Adrenal gland (tissue), 19 donors: ENCODE measurements at places on chromosomes 1 and 21. TPM values are rescaled to one million over a fixed set of nuclear protein-coding genes. Genes with fewer than 3 reads are reported as not detected.
A peak's percentile ranks its signal among the peaks of the same experiment; 100 is the strongest.

- no peak for DNase-seq
Observed at GRCh38 chr1:158107916-158108315, 72.8 kb upstream of the CD1D start.

DNA sequence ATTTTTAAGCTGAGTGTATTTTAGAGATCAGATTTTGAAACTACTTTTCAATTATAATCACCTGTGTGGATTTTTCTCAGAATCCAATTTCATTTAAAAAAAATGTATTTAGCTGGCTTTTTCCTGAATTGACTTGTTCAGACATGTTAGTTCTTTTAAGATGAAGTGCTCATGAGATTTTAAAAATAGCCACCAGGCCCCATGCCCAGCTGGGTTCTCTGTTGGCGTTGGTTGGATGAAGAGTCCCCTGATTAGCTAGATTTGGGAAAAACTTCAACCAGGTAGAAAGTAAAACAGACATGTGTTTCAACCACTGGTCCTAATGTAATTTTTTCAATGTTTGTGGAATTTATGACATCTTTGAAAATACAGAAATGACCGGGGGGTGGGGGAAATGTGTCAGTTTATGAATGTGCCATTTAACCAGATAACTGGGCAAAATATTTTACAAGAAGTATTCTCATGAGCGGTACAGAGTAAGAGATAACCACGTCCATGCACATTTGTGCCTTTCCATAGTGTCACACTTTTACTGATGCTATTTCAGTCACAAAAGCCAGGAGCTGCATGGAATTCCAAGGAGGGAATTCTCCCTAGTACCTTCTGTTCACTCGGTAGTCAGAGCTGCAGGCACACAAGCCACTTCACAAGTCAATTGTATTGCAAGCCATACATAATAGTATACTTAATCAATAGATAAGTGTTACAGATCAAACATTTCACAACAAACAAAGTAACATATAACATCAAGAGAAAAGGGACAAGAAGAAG, 51.1 kb downstream of the KCNK1 start:
- DNase-seq = no peak

IL20 gene
- polyA plus RNA-seq = not detected

GRCh38 chr1:10754568-10755329, 41.7 kb downstream of the CASZ1 start:
- no peak for DNase-seq

DNA sequence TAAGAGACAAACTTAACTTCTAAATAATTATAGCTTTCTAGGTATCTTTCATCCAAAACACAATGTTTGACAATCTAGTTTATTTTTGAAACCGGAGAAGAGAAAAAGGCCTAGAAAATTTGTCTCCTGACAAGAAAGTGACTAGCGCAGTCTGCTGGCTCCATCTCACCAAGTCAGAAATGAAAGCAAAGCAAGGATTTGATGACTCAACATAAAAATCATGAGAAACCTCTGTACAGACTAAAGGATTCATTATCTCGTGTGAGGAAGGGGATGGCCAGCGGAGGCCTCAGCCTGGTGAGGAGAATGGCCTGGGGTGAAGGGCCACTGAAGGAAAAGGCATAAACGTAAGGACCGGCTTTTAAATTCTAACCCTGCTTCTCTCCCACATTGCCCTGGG, 20.0 kb upstream of the TSNAX start:
- DNase-seq = no peak

PTPRC gene
- 11.6 TPM for polyA plus RNA-seq

RPRD2 gene
- polyA plus RNA-seq = 7.3 TPM

- DNase-seq = no peak
Observed at GRCh38 chr1:229088711-229089110, 182.2 kb upstream of the RAB4A start.

DNA sequence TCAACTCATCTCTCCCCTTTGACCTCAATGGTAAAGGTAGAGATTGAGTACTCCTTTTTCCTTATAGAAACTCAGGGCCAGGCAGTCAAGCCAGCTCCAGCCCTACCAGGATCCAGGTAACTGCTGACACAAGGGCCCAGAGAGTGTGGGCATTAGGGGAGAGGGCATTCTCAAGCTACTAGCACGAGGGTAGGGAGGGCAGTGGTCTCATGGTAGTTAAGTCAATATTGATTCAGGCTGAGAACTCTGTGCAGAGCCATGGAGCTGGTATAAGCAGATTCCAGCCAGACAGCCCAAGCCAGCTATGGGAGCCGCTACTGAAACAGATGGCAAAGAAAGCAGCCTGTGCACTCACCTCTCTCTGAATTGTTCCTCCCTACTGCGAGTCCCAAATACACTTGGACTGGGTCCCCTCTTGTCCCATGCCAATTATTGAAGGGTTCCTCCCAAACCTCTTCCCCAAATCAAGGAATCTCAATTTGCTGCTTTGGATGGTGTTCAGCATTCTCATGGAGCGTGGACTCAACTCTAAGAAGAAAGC, 2.8 kb downstream of the PI4KB start:
- no peak for DNase-seq

FCGR1A gene
- polyA plus RNA-seq = 63.5 TPM

DNA sequence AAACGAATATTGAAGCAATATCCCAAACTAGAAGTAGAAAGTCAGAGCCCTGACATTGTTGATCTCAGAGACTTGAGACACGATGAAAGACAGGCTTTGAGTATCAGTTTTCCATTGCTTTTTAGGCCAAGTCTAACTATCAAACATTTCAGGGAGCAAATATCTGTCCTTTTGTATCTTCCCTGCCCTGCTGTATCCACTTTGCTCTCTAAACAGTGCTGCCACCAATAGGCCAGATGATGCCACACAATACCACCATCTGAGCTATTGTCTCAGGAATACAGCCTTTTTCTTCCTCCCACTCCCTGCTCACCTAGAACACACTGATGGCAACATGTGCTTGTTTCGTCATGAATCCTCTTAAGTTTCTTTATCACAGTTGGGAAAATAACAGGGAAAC, 62.6 kb upstream of the SPAG17 start:
- DNase-seq = no peak

DNA sequence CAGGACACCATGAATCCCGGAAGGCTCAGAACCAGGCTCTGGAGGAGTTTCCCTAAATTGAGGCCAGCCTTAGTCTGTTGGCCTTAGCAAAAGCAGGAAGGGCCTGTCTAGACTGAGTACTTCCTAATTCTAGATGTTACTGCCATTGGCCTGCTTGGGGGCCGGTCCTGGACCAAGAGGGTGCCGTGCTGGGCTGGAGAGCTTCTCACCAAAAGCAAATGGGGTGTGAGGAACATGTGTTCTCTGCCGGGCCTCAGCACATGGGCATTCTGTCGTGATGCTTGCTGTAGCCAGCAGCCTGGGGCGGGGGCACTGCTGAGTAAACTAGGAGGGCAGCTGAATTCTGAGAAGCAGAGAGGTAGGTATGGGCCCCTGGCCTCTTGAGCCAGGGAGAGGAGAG, 35.7 kb upstream of the MAN1C1 start:
- no peak for DNase-seq

CNR2 gene
- 0.08 TPM for polyA plus RNA-seq

- peak; percentile 49 for DNase-seq
Observed at GRCh38 chr1:43441894-43442637, 11.7 kb downstream of the HYI start.

ZC3H11A gene
- 45.7 TPM for polyA plus RNA-seq

DNA sequence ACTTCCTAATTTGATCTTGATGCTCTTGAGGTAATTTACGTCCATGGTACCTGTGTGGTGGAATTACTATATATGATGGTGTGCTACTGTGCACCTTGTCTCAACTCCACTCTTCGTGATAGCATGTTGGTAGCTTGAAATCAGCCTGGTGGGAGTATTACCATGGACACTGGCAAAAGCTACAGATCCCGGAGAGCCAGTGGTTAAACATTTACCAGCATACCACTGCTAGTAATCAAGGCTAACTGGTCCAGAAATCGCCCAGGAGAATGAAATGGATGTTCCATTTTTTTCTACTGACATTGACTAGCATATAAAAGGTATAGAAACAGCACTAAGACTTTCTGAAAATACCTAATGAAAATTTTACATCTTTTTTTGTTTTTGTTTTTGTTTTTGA, 30.6 kb downstream of the ELK4 start:
- no peak for DNase-seq

- no peak for DNase-seq
Observed at GRCh38 chr21:40047211-40047610, 180.0 kb downstream of the PCP4 start.

SLC41A1 gene
- 8.9 TPM for polyA plus RNA-seq

FCN3 gene
- polyA plus RNA-seq = 72.8 TPM

GRCh38 chr1:32701421-32701911, 1.1 kb downstream of the SYNC start:
- DNase-seq = no peak

DNA sequence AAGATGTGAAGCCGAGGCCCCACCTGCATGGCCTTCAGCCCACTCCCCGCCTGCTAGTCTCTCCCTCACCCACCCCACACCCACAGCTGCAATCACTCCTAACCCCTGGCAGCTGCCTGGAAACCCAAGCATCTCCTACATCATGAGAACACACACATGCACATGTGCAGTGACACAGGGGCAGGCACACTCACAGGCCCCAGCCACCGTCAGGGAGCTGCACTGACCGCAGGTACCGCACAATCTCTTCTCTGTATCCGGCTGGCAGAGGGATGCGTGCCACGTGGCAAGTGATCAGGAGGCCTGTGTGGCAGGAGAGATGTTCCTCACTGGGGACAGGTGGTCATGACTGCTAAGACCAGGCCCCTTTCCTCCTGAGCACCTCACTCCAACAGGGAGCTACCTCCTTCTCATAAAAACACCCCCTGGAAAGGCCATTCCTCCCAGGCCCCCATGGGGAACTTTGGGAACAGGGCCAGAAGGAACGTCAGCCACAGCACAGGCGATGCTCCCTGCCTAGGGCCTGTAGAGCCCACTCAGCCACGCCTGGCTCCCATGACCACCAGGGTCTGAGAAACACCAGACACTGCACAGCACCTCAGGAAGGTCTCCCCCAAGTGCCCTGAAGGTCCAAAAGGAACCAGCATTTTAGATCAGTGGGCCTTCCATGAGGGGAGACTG, 6.0 kb downstream of the LSS start:
- DNase-seq = no peak

RRP1B gene
- 9.0 TPM for polyA plus RNA-seq

TINAGL1 gene
- polyA plus RNA-seq = 22.7 TPM

MYOM3 gene
- polyA plus RNA-seq = 0.40 TPM

DNA sequence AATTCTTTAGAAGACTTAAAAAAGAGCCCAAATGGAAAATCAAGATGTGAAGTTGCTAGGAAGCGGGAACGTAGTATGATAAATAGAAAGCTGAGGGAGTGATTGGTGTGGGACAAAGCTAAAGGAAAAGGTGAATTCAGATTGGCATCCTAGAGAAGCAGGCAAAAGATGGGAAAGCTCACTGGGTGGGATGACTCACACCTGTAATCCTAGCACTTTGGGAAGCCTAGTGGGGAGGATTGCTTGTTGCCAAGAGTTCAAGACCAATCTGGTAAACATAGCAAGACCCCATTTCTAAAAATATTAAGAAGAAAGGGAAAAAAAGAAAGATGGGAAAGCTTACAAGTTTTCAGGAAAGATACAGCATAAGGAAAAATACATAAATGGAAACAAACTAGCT, 1.8 kb downstream of the MRPS21 start:
- no peak for DNase-seq

ZNF436 gene
- polyA plus RNA-seq = 16.2 TPM

LEFTY2 gene
- polyA plus RNA-seq = 0.57 TPM

DNA sequence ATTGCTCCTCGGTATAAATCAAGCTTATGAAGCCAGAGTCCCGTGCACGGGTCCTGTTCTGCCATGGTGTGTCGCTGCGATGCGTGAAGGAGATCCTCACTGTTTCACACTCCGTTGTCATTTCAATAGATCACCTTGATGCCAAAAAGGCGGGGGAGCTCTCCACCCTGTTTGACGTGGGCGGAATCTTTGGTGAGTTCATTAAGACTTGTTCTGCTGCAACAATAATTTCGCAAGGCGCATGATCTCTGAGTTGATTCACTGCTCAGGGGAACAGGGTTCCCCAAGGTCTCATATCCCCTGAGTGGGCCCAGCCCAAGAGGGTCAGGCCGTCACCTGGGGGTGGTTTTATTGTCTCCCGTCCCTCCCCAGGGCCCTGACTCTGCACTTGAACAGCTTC, 50.0 kb downstream of the SLC37A1 start:
- DNase-seq = no peak

IL12RB2 gene
- polyA plus RNA-seq = 0.24 TPM

GRCh38 chr1:184322253-184322652, 64.6 kb upstream of the C1orf21 start:
- DNase-seq = no peak

CFAP141 gene
- not detected for polyA plus RNA-seq

IFNLR1 gene
- 1.8 TPM for polyA plus RNA-seq

GBP1 gene
- 13.9 TPM for polyA plus RNA-seq

DNA sequence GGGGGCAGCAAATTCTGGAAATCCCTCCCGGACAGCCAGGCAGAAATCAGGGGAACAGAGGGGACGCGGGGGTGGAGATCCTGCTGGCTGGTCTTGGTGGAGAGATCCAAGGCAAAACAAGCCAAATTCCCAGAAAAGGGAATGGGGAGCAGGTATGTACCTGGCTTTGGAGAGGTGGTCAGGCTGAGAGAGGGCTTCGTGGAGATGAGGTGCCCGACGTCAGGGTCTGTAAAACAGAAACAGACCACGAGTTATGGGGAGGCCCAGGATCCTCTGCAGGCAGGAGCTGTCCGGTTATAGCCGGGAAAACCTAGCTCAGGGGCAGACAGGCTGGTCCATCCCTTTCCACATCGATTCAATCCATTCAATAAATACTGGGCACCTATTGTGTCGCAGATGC, 4.4 kb downstream of the CLEC20A start:
- DNase-seq = no peak

HSD3B1 gene
- 0.59 TPM for polyA plus RNA-seq

- no peak for DNase-seq
Observed at GRCh38 chr1:116002781-116003420, 26.6 kb downstream of the SLC22A15 start.

ABCB10 gene
- polyA plus RNA-seq = 4.7 TPM

TENT5C gene
- polyA plus RNA-seq = 0.54 TPM

CCDC27 gene
- polyA plus RNA-seq = not detected

DNA sequence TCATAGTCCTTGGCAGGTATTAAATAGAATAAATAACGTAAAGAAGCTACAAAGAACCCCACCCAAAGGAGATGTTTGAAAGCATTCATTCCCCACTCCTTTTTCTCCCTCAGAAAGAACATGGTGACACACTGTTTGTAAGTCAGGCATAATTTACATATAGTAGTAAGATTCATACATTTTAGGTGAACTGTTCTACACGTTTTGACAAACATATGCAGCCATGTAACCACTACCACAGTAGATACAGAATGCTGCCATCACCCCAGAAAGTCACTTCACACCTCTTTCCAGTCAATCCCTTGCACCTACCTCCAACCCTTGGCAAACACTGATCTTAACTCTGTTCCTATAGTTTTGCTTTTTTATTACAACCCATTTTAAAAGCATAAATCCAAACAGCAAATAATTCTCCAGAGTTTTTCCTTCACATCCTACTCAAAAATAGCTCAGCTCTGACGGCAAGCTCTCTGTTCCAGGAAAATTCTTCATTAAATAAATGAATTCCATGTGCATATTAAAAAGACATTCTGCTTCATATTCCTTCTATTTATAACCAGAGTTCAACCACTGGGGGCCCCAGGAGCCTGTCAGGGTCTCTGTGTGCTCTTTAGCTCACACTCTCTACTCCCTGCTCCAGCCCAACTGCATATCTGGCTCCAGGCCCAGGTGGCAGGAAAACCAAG, 258.8 kb downstream of the PLPP3 start:
- DNase-seq = no peak

TIE1 gene
- polyA plus RNA-seq = 5.0 TPM

CSF3R gene
- 2.3 TPM for polyA plus RNA-seq

CA14 gene
- not detected for polyA plus RNA-seq

GRCh38 chr1:32272557-32273390, 19.1 kb upstream of the HDAC1 start:
- no peak for DNase-seq
